ENCODE measurements at places on chromosomes 1 and 21. TPM values are rescaled to one million over a fixed set of nuclear protein-coding genes. Genes with fewer than 3 reads are reported as not detected.

TRIM45 gene
- total RNA-seq, result 10.3 TPM

KIAA1614 gene
- 0.88 TPM for total RNA-seq

ARTN gene
- 10.6 TPM for total RNA-seq

CD1E gene
- not detected for total RNA-seq

KIF2C gene
- 71.6 TPM for total RNA-seq

DNA sequence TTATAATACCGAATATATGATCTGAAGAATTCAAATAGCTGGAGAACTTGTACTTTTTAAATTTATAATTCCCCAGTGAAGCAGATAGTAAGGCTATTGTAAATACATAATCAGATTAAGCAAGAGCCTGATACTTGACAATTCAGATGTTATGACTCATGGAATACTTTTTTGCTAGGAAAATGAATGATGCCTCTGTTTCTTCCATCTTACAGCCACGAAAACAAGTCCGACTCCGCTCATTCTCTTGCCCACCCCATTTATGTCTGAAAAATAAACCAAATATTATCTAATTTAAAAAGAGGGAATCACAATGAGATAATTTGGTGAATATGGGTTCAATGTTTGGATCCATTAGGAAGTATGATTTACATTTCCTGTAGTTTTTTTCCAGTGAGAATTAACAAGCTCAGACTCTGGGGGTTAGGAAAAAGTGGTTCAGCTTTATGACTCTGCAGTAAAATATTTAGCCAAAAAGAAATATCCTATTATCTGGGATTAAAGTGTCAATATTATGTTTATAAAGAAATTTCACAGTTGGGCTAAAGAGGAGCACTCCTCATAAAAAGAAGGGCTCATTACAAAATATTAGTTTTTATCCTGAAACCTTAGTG is 50.4 kb upstream of the DAB1 start:
- DNase-seq, result no peak
- H3K27ac ChIP-seq, result no peak overlapping the region
- H3K27me3 ChIP-seq, result no peaks in the 10 kb centered on the region
- H3K4me1 ChIP-seq, result peaks cover 4% of the 10 kb centered on the region
- peaks cover 4% of the 10 kb centered on the region for H3K36me3 ChIP-seq

GRCh38 chr1:232110281-232111090 is 483.9 kb downstream of the DISC1 start:
- H3K27ac ChIP-seq, result no peak overlapping the region
- H3K27me3 ChIP-seq, result no peaks in the 10 kb centered on the region
- peak overlapping the region; percentile 19 for H3K4me3 ChIP-seq

GRCh38 chr21:31220575-31220974 is 123.5 kb downstream of the TIAM1 start:
- no peak overlapping the region for H3K27ac ChIP-seq
- peaks cover 14% of the 10 kb centered on the region for H3K36me3 ChIP-seq

- H3K27me3 ChIP-seq, result no peaks in the 10 kb centered on the region
- peaks cover 8% of the 10 kb centered on the region for H3K36me3 ChIP-seq
- no peaks in the 10 kb centered on the region for H3K4me1 ChIP-seq
Observed at GRCh38 chr1:81912383-81912782, 111.6 kb downstream of the ADGRL2 start.

DNA sequence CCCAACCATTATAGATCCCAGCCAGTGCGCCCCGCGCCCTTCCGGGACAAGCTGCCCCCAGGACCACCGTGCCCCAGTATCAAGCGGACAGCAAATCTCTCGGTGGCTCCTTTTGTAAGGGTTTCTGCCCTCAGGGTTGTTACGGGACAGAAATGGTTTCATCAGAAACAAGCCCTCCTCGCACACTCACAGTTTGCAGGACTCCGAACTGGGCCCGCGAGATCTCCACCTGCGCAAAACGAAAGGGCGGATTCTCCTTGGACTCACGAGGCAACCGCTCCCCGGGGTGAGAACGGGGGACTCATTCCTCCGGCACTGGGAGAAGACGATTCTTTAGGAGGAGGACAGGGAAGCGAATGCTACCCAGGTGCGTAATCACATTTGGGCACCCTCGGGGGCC is 51.1 kb upstream of the H6PD start:
- peak overlapping the region; percentile 63 for H3K4me3 ChIP-seq
- H3K36me3 ChIP-seq, result peaks cover 19% of the 10 kb centered on the region
- no peaks in the 10 kb centered on the region for H3K27me3 ChIP-seq

- no peak for DNase-seq
- H3K27me3 ChIP-seq, result no peaks in the 10 kb centered on the region
- H3K36me3 ChIP-seq, result no peaks in the 10 kb centered on the region
- no peak overlapping the region for H3K4me3 ChIP-seq
- peaks cover 6% of the 10 kb centered on the region for H3K4me1 ChIP-seq
Observed at GRCh38 chr1:53080041-53080440, 18.0 kb downstream of the PODN start.

DNA sequence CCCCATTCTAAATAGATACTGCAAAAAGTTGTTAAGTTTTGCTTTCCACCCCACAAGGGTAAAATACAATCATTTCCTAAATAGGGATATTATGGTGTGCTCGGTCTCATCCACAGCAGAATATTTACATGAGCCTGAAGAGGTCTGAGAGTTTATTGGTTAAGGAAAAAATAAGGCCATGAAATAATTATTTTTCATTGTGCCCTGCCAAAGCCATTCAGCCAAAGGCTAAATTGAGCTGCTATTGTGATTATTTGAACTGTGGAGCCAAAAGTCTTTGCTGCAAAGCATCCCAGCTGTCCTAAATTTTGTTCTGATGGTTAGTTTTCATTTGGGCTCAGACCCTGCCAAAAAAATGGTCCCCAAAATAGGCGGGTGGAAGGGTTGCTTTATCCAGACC is 298.7 kb upstream of the ESRRG start:
- DNase-seq, result no peak
- H3K27ac ChIP-seq, result no peak overlapping the region
- no peaks in the 10 kb centered on the region for H3K36me3 ChIP-seq
- no peaks in the 10 kb centered on the region for H3K4me1 ChIP-seq

GRCh38 chr1:107669996-107670395 is 295.0 kb downstream of the VAV3 start:
- no peak for DNase-seq
- H3K36me3 ChIP-seq, result no peaks in the 10 kb centered on the region
- no peaks in the 10 kb centered on the region for H3K27me3 ChIP-seq
- no peaks in the 10 kb centered on the region for H3K4me1 ChIP-seq
- H3K27ac ChIP-seq, result no peak overlapping the region
- no peak overlapping the region for H3K4me3 ChIP-seq

DNA sequence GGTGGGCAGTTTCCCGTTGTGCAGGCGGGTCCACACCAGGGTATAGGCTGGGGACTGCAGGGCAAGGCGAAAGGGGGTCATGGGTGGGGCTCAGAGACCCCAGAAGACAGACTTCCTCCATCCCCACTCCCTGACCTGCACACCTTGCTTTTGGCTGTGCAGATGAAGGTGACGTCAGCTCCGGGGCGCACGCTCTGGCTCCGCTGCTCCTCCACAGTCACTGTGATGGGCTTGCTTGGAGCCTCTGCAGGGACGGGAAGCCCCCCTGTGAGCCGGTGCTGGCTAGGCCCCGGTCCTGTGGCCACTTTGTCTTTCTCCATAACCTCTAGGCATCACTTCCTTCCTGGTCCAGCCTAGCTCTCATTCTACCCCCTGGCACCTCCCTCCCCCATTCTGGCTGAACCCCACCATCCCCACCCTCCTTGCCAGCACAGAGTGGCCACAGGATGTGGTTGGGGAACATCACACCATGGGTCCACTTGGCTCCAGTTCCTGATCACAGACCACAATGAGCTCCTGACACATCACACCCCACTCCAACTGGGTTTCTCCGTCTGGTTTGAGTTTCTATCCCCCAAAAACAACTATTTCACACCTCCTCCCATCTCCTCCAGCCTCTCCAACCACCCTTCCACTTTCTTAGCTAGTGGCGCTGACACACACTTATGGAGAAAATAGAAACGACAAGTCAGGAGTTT is 45.2 kb downstream of the LDLRAD2 start:
- no peak for DNase-seq
- H3K4me1 ChIP-seq, result no peaks in the 10 kb centered on the region
- H3K27ac ChIP-seq, result no peak overlapping the region
- peaks cover 26% of the 10 kb centered on the region for H3K36me3 ChIP-seq
- H3K27me3 ChIP-seq, result no peaks in the 10 kb centered on the region

DNA sequence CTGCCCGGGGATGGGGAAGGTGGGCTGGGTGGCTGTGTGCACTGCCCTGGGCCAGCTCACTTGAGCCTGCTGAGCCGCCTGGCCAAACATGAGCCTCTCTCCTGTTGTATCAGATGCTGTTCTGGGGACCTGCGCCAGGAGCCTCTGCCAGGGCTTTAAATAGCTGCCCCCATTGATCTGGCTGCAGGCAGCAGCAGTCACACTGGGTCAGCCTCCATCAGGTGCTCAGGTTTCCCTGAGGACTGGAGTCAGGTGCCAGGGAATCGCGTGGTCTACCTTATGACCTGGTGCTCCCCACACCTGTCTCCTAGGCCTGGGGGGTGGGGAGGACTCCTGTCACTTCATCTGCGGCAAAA is 700 bp upstream of the CCDC28B start:
- no peaks in the 10 kb centered on the region for H3K4me1 ChIP-seq
- H3K27me3 ChIP-seq, result no peaks in the 10 kb centered on the region
- H3K4me3 ChIP-seq, result no peak overlapping the region
- H3K36me3 ChIP-seq, result peaks cover 16% of the 10 kb centered on the region
- DNase-seq, result peak; percentile 44

DNA sequence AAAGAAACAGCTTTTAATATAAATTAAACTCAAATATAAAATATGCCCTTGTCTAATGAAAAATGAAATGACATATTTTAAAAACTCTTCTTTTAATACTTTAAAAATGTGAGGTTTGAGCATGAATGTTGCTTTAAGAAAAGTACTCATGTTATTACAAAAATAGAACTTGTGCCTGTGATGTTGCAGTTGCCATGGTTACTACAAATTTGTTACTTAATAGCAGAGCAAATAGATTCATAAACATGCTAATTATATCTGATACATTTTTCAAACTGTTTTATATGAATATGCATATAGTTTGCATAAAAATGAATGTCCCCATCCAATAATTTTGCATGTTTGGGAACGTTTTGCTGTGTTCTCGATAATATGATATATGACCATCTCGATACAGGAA is 152.3 kb upstream of the DPYD start:
- no peak overlapping the region for H3K27ac ChIP-seq
- no peak overlapping the region for H3K4me3 ChIP-seq
- no peaks in the 10 kb centered on the region for H3K36me3 ChIP-seq

All from H9 (cell line).